ENCODE measurements at places on chromosomes 6 and 20.

GRCh38 chr6:19836799-19837510 lies at the start of gene ID4:
Gene ID4 (plus strand): TSS chr6:19837370. CDS start chr6:19837755, 385 bp downstream.
- peak; percentile 98 for DNase-seq

GRCh38 chr6:134878136-134878535 lies 71.8 kb downstream of the ALDH8A1 start:
- no peak for DNase-seq

GRCh38 chr6:157665180-157665579 lies 157.9 kb upstream of the SNX9 start:
- DNase-seq = no peak

DNA sequence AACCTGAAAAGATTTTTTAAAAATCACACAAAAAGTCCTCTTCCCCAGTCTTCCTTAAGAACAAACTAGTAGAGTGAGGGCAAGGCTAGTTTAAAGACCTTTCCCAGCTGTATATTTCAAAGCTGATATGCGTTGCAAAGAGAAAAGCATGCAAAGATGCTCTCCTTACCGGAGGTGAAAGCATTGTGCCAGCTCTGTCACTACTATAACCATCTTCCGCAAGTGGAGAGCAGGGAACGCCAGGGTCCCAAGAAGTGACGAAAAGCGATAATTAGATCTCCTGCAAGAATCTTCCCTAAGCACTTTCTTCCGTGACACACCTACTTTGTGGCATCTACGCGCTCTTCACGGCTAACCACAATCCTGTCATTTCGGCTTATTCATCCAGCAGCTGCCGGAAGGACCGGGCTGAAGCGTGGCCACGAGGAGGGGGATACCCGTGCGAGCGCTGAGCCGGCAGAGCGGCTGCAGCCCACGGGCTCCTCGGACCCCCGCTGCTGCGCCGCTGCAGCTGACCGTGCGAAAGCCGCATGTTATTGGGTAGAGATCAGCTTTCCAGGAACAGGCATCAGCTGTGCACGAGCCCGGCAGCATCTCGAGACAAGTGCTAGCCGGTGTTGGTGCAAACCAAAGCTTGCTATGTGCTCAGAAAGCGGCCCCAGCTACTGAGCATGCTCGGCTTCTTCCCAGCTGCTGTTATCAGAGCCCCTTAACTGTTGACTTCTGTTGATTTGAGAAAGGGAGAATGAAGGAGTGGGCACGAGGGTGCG lies 57.2 kb upstream of the ARHGAP18 start:
- no peak for DNase-seq

DNA sequence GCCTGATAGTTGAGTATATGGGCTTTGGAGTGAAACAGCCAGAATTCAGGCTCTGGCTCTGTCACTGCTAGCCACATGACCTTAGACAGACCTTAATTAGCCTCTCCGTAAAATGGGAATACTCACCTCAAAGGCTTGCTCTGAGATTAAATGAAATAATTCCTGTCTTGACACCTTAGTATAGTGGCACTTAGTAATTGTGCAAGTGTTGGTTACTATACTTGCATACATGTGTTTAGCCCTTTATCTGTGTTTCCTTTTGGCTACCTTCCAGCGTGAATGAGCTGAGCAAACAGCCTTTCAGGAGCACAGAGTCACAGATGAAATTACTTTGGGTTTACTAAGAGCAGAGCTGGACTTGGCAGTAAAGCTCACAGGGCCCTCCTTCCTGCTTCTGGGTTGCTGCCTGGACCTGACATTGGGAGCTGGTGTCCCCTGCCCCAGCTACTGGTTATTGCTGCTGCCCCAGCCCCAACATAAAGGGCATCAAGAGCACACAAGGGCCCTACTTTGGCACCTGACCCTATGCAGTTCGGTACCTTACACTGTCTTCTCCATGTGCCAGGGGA lies 32.8 kb downstream of the CD164 start:
- peak; percentile 71 for DNase-seq

GRCh38 chr20:3328501-3328900 lies 79.0 kb downstream of the DNAAF9 start:
- no peak for DNase-seq

GRCh38 chr6:34114695-34115402 lies 31.0 kb downstream of the GRM4 start:
- DNase-seq = no peak

GRCh38 chr6:26275663-26276062 lies 89.3 kb upstream of the BTN3A2 start:
- DNase-seq = no peak

DNA sequence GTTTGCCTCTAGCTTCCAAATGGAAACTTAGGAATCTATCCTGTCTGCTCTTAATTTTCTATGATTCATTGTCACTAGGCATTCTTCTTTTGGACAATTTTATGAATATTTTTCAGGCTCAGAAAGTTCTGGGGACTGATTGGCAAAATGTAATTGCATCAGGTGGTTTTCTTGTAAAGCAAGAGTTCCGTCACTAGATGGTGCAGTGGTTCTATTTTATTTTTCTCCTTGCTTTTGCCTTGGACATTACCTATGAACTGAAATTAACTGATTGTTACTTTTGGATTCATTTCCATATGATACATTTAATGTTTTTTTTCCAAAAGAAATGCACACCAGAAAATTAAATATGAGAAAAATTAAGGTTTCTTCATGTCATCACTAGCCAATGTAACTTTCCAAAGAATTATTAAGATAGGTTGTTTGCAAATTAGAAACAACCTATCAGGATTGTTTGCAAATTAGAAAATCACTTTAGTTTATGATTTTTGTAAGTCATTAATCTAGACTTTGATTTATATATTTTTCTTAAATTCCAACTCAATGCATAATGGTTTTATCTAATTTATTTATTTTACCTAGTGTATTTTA lies 48.0 kb downstream of the TMEM170B start:
- DNase-seq = no peak

DNA sequence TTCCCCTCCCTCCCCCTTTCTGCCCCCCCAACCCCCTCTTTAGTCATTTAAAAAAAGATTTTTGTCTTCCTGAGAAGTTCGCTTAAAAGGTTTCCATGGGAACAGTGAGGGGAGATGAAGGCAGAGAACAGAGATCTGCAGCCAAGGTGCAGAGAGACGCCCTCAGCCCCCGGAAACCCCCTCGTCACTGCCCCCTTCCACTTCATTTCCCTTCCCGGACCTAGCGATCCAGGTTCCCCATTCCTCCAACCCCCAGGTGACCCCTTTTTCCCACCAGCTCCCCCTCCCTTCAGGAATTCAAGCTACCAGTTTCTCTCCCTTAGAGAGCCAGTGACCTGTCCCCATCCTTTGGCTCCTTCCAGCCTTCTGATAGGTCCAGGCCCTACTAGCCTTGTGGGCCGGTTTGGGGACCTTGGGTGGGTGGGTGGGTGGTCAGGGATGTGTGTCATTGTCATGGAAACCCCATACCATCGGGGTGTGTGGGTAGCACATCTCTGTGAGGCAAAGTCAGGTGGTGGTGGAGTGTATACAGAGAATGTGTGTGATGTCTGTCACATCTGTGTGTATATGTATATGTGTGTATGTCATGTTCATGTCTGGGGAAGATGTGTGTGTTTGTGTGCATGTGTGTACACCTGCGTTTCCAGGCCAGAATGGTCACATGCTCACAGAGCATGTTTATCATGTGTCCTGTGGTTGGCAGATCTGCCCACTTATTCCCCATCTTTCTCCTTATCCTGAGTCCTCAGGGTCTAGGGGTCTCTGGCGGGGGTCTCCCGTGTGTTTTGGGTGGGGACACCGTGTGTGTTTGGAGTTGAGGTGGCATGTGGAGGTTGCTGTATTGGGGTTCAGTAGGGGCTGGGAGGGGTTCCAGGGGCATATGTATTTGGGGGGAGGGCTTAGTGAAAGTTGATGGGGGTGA lies 7.0 kb downstream of the SYNGAP1 start:
- DNase-seq = no peak

DNA sequence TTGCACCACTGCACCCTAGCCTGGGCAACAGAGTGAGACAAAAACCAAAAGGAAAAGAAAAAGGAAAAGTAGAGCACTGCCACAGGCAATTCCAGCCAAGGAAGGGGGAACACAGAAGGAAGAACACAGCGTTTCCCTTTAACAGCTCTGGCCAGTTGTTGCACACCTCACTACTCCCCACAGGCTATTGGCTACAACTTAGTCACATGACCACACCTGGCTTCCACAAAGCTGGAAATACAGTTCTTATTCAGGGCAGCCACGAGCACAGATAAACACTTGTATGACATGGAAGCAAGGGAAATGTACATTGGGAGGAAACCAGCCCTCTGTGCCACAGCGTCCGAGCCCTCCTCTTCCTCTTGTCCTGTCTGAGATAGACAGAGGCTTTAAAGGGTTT lies 249.0 kb upstream of the JARID2 start:
- no peak for DNase-seq

Data from prostate gland (tissue), 2 donors.